ENCODE measurements at places on chromosomes 5 and 9.

- peak; percentile 18 for DNase-seq
These were observed 97.4 kb upstream of the TRIM32 start for GRCh38 chr9:116589392-116590354.

DNA sequence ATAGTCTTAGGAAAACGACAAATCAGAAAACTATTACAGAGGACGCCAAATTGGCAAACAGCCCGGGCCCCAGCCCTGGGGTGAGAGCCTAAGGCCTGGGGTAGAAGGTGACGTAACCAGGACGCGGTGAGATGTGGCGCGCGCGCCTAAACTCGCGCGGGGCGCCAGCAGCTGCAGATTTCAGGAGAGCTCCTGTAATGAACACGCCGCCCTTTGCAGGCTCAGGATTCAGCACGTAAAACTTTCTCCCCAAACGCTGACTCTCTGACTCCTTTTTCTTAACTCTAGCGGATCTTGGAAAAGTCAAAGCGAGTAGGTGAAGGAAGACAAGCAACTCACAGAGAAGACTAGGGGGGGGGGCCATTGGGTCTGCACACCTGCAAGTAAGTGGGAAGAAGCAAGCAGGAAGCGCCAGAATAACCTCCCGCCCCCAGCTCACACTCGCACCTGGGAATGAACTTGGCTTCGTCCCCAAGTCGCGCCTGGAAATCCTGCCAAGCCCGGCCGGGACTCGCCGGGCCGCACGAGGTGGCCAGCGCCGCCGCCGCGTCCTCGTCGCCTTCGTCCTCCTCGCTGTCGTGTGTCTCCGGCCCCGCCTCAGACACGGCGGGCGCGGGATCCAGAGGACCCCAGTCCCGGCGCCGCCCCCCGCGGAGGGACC is 822 bp downstream of the RASEF start:
- no peak for DNase-seq

- DNase-seq = no peak
These were observed 52.5 kb downstream of the SPOCK1 start for GRCh38 chr5:137446615-137447014.

- peak; percentile 28 for DNase-seq
These were observed 1.0 kb upstream of the F2R start for GRCh38 chr5:76714751-76715485.

GRCh38 chr5:99068944-99069650 is 140.3 kb upstream of the CHD1 start:
- no peak for DNase-seq

GRCh38 chr5:134053840-134054338 is 49.1 kb upstream of the VDAC1 start:
- no peak for DNase-seq

DNA sequence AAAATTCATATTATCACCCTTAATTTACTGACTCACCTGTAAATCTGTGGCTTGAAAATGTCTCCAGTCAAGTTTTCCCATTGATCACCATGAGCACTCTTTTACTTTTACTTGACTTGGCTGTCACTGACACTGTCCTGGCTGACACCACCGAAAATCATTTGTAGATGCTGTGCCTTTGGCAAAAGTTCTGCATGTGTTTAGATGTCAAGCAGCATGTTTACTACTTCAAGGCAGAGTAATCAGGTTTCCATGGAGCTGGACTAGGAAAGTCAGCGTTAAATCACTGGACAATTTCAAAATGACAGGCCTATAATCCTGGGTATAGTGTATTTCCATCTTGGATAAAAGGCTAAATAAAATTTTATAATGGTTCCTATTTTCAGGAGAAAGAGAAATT is 1530.6 kb upstream of the CDH6 start:
- DNase-seq = no peak

GRCh38 chr9:104800068-104800785 is 36.3 kb downstream of the NIPSNAP3B start:
- DNase-seq = no peak

DNA sequence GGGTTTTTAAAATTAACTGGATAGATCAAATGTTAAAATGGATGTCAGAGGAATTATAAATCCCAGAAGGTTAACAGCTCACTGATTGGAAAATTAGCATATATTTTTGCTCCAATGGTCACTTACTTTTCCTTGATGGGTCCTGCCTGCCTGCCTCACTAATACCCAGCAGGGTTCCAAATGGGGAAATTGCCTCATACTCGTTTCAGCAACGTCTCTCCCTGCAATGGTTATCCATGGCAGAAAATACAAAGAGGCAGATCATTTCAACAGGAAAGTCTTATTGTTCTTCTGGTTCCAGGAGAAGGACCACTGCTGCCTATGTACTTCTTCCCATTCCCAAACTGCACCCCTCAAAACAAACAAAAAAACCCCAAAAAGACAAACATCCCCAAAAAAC is 71.3 kb downstream of the ERP44 start:
- DNase-seq = no peak

GRCh38 chr5:74454263-74455030 is 186.1 kb downstream of the ENC1 start:
- no peak for DNase-seq

DNA sequence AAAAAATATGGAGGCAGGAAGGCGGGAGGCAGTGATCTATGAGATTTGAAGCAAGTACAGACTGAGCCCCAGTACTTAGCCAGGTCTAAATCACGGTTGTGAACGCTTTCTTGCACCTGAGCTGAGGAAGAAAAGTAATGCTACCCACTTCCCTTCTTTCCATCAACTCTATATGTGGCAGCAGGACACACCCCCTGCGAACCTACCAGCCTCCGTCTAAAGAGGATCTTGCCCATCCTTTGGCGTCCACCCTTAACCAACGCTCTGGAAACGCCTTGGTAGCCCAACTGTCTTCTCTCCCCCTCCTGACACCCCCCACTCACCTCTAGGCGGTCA is 545 bp downstream of the HMGCS1 start:
- no peak for DNase-seq

GRCh38 chr5:127311781-127312525 is 21.4 kb downstream of the MEGF10 start:
- no peak for DNase-seq

GRCh38 chr9:97803167-97804058 is 49.6 kb upstream of the FOXE1 start:
- peak; percentile 69 for DNase-seq

- no peak for DNase-seq
These were observed 55.2 kb upstream of the DIRAS2 start for GRCh38 chr9:90697808-90698207.

DNA sequence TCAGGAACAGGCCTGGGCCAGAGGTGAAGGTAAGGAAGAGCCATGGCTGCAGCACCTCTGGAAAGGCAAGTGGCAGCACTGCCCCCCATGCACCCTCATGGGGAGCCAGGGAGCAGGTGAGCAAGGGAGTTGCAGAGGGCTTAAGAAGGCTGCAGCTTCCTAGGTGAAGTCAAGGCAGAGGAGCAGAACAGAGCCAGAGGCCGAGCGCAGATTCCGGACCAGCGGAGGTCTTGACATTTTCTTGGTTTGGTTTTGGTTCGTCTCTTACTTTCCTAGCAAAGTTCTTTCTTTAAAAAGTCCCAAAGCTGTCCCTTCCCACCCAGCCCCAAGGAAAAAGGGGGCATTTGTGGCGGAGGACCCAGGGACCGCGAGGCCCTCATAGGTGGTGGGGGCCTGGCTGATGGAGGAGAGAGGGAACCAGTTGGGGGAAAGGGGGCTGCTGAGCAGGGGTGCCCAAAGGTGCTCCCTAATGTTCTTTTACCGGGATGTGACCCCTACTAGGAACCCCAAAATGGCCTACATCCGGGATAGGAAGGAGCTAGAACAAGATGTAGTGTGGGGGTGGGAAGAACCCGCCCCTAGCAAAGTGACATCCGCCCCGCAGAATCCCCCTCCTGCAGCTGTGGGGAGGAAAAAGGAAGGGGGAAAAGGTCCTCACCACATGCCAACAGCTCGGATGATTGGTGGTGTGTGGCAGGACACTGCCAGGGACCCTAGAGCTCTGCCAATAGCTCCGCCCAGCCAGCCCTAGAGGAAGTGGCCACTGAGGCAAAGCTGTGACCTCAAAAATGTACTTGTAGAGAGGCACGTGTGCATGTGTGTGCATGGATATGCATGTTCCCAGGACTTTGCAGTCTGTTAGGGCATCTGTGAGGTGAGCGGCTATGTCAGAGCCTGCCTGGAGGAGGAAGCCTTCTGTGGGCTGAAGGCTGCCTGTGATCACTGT is 914 bp upstream of the CD72 start:
- peak; percentile 80 for DNase-seq

- peak; percentile 50 for DNase-seq
These were observed 9.9 kb downstream of the PTCH1 start for GRCh38 chr9:95506678-95507463.

DNA sequence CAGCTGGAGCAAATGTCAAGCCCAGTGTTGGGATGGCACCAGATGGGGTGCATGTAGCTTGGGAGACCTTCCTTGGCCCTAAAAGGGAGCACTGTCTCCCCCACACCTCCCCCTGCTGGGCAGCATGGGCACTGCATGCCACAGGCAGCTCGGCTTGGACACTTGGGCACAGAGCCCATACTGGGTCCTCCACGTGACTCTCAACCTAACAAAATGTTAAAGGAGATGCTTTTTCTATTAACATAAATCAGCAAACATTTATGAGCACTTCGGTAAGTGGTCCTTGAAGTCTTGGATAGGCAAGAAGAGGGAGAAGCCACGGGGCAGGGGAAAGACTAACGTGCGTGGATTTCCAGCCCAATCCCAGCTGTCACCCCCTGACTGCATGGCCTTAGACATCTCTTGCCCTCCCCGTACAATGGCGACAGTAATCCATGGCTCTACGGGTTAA is 23.9 kb upstream of the MAPK9 start:
- peak; percentile 72 for DNase-seq

DNA sequence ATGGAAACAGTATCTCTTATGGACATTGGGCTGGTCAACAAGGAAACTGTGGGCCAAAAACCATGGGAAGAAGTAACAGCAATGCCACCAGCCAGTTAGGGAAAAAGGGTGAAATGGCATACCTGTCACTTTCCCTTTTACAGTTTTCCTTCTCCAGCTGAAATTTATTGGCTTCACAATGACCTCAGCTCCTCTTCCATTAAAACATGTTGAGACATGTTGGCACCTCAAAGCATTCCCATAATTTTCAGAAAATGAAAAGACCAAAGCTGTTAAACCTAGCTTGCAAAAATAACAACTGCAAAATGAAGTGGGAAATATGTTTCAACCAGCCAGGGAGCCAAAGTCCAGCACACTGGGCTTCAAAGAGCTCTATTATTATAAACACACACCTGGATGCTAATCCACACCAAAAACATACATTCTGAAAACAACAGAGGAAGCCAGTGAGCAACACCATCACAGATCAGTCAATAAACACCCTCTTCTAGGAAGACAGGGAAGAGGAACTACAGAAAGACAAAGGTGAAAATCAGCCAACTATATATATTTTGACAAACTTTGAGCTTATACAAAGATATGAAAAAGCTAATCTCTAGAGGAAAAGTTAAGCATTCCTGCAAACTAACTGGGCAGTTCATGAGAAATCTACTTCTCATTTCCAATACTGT is 78.4 kb upstream of the PTGER4 start:
- DNase-seq = no peak

DNA sequence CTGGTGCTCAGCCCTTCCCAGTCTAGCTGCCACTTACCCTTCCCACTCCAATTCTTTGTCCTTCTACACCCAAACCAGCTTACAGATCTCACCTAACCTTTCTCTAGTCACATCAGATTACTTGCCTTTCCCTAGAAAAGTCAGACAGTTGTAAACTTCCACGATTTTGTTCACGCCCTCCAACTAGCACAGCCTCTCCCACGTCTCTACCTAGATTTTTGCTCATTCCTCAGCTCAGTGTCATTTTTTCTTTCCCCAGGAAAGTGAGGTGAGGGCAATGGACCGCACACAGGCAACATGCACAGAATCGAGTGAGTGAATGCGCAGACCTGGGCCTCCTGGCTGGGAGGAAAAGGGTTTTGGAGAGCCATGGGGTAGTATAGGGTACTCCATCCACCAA is 20.9 kb upstream of the PRUNE2 start:
- no peak for DNase-seq

DNA sequence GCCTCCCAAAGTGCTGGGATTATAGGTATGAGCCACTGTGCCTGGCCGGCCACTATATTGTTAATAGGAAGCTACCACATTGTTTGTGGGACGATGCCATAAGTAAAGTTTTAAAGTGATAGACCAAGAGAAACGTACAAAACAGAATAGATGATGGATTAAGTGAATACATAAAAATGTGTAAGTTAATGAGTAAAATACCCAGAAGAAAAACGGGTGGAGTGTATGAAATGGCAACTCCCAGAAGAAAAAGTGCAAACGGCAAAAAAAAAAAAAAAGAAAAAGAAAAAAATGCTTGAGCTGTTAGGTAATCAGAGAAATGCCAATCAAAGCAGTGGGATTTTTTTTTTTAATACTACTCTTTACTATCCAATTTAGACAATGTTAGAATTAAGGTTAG is 246.0 kb downstream of the PDZD2 start:
- DNase-seq = no peak

DNA sequence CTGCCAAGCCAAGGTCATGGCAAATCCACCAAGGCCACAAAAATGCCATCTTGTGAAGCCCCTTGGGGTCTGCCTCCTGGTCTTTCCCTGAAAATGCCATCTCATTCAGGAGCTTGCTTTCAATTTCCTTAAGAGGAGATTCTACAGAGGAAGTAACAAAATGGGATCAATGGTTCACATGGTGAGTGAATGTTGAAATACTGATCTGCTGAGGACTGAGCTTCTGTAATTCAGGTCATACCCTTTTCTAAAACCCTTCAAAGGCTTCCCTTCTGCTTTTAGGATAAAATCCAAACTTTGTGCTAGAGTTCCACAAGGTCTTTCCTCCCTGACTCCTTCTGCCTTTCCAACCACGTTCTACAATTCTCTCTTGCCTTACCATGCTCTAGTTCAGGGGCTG is 24.7 kb upstream of the NR3C1 start:
- no peak for DNase-seq

DNA sequence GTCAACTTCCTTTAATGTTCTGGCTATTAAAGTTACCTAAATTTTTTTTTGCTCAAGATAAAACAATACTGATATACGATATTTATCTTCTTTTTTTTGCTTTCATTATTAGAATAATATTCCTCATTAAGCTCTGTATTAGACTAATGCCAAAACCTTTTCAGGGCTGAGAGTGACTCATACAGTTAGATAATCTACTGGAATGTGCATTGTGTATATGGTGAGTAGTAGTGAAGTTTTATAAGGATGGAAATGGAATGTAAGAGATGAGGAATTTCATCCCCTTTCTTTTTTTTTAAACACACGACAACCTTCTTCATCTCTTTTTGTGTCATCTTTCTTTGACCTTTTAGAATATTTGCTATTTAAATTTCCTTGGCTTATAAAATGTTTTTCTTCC is 268.6 kb downstream of the ISL1 start:
- DNase-seq = no peak

GRCh38 chr9:18457510-18457909 is 16.4 kb upstream of the ADAMTSL1 start:
- DNase-seq = no peak

- peak; percentile 31 for DNase-seq
These were observed 1.6 kb downstream of the MED27 start for GRCh38 chr9:132077881-132078698.

DNA sequence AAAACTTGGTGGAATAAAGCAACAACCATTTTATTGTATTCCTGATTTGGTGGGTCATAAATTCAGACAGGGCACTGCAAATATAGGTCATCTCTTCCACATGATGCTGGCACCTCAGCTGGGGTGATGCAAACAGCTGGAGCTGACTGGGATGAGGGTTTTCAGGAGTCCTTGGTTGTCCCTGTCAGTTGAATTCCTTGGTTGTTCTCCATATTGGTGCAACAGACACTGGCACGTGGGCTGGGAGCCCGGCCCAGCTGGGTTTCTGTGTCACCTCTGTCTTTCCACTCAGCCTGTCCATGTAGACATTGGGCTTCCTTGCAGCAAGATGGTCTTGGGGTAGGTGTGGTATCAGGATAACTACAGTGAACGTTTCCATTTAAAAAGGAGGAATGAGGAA is 518.0 kb upstream of the MEF2C start:
- DNase-seq = no peak
